A549 treated with ZK216348 at 1 μM for 4 hours (cell line): ENCODE measurements at places on chromosomes 7 and 10. TPM values are rescaled to one million over a fixed set of nuclear protein-coding genes. Genes with fewer than 3 reads are reported as not detected.

SPOCK2 gene
- total RNA-seq: 0.29 to 0.82 TPM (median 0.45 TPM) in 5 replicates

C10orf67 gene
- 0.06 TPM in 1 of 5 replicates, not detected in the others for total RNA-seq

AP1S1 gene
- total RNA-seq: 133 to 146 TPM (median 140 TPM) in 5 replicates

CDH23 gene
- 1.4 to 3.9 TPM (median 2.5 TPM) in 5 replicates for total RNA-seq

RPP30 gene
- total RNA-seq: 42.7 to 69.2 TPM (median 50.3 TPM) in 5 replicates

TRIL gene
- total RNA-seq: not detected in 5 replicates

NRAP gene
- total RNA-seq: not detected in 5 replicates

MUC12 gene
- 10.8 to 20.4 TPM (median 16.4 TPM) in 5 replicates for total RNA-seq

ZNF467 gene
- total RNA-seq: 0.45 to 1.4 TPM (median 1.3 TPM) in 5 replicates

SLC25A28 gene
- total RNA-seq: 21.7 to 30.5 TPM (median 26.0 TPM) in 5 replicates

TBXAS1 gene
- 13.3 to 17.3 TPM (median 15.3 TPM) in 5 replicates for total RNA-seq

ZNF117 gene
- total RNA-seq: 0.07 to 0.29 TPM (median 0.14 TPM) in 5 replicates

FZD8 gene
- 3.2 to 7.0 TPM (median 6.1 TPM) in 5 replicates for total RNA-seq

PARP12 gene
- 21.3 to 26.3 TPM (median 21.7 TPM) in 5 replicates for total RNA-seq

EIF4EBP2 gene
- total RNA-seq: 10.3 to 16.1 TPM (median 14.9 TPM) in 5 replicates

ELMO1 gene
- 1.4 to 3.0 TPM (median 2.0 TPM) in 5 replicates for total RNA-seq

PON3 gene
- 33.5 to 45.3 TPM (median 34.6 TPM) in 5 replicates for total RNA-seq

SH2D4B gene
- 0.04 TPM in 1 of 5 replicates, not detected in the others for total RNA-seq

PKD2L1 gene
- 0.06 to 0.12 TPM in 2 of 5 replicates, not detected in the others for total RNA-seq

WEE2 gene
- total RNA-seq: not detected in 5 replicates

ZNF488 gene
- total RNA-seq: 10.8 to 15.7 TPM (median 13.8 TPM) in 5 replicates

NXPH1 gene
- not detected in 5 replicates for total RNA-seq

LLCFC1 gene
- total RNA-seq: not detected in 5 replicates

GIMAP8 gene
- total RNA-seq: 0.06 TPM in 1 of 5 replicates, not detected in the others

SCART1 gene
- total RNA-seq: 0.07 to 0.31 TPM (median 0.21 TPM) in 5 replicates

AGR3 gene
- total RNA-seq: not detected in 5 replicates

ADCYAP1R1 gene
- total RNA-seq: 0.04 to 0.14 TPM (median 0.04 TPM) in 3 of 5 replicates, not detected in the others

CPA1 gene
- total RNA-seq: not detected in 5 replicates

TFR2 gene
- 1.6 to 3.1 TPM (median 2.5 TPM) in 5 replicates for total RNA-seq

IFIT2 gene
- total RNA-seq: 1.7 to 4.5 TPM (median 2.8 TPM) in 5 replicates

CALHM1 gene
- total RNA-seq: not detected in 5 replicates

HYAL4 gene
- 0.08 to 0.09 TPM in 2 of 5 replicates, not detected in the others for total RNA-seq

SUGCT gene
- total RNA-seq: 0.64 to 1.7 TPM (median 1.0 TPM) in 5 replicates

INHBA gene
- total RNA-seq: 0.20 to 1.0 TPM (median 0.61 TPM) in 5 replicates

SLC16A9 gene
- 0.08 to 0.26 TPM (median 0.13 TPM) in 5 replicates for total RNA-seq

GNGT1 gene
- total RNA-seq: not detected in 5 replicates

SPAM1 gene
- not detected in 5 replicates for total RNA-seq
